ENCODE measurements at places on chromosomes 12 and 14.

GRCh38 chr12:98085046-98085755 lies 430.2 kb upstream of the TMPO start:
- no peak for DNase-seq

DNA sequence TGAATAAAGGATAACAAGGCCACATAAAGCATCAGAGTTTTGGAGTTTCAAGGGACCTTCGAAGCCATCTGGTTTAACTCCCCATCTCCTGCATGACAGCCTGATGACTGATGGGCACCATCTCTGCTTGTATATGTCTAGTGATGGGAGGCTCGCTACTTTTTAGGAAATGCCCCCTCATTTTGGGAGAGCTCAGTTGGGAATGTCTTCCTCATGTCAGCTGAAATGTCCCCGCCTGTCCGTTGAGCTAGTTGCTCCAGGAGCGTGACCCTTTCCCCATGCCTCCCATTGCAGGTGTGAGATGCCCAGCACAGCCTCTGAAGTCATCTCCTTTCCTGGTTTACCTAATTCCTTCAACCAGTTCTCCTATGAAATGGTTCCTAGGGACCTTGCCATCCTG lies 69.6 kb upstream of the CAPRIN2 start:
- DNase-seq: no peak

GRCh38 chr14:24481622-24482324 lies 26.3 kb downstream of the CMA1 start:
- peak; percentile 1 for DNase-seq

GRCh38 chr14:55105991-55106390 lies 23.1 kb upstream of the LGALS3 start:
- no peak for DNase-seq

DNA sequence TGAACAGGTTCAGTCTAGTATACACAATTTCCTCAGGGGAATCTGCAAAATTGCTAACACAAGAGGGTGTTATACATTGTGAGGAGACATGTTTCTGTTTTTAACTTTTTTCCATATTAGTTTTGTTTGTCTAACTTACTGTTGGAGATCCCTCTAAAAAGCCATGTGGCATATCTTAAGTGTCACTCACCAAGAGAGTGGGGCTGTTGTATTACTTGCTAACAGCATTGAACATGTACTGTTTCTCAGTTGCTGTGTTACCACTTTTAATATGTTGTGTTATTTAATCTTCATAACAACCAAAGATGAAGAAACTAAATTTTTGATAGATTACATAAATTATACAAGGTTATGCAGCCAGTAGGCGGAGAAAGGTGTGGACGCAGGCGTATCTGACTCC lies 154.3 kb upstream of the NPAS3 start:
- no peak for DNase-seq

DNA sequence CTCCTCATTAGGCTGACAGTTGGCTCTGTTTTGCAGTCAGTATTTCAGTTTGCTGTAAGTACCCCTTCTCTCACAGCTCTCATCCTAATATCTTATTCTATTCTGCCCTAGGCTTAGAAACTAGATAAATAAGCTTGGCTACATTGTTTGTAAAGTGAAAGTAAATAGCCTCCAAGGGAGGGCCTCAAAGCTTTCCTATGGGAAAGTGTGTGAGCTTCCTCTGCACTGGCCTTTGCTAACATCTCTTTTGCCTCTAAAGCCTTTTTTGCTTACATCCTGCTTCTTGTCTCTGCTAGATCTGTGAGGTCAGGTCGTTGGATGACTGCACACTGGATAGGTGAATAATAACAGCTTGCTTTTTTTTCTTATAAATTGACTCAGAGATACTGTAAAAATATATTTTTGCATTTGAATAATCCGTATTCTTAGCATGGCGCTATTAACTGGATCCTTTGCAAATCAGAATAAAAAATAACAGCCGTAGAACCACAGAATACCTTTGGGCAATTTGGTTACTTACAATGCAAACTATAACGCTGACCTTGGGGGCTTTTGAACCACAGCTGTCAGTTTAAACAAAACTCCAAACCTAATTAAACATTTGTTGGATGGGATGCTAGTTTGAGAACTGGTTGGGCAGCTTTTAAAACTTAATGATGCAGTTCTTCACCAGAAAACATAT lies 55.1 kb downstream of the TTC6 start:
- no peak for DNase-seq

DNA sequence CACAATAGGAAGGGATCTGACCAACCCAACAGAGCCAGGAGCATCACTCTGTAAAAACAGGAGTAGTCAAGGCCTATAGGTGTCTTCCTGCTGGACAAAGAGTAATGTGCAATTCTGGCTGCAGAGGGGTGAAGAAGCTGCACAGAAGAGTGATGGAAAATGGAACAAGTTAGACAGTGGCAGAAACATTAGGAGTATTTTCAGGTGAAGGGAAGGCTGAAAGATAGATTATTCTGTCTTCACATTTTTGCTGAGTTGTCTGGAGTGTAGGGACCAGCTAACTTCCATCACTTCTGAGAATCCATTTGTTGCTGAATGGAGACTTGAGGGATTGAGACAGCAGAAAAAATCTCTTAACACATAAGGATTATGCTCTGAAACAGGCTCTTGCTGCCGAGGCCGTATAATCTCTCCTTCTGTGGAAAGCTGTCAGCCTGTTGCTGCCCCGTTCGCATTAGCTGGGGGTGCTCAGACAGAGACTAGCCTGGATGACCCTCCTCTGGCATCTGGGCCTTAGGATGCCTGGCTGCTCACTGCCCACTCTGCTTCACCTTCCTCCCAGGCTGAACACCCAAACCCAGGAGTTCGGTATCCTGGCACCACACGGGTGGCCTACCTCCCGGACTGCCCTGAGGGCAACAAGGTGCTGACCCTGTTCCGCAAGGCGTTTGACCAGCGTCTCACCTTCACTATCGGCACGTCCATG lies 3.1 kb upstream of the ARHGEF25 start:
- no peak for DNase-seq

- DNase-seq: no peak
These were observed 277.4 kb upstream of the SOX5 start for GRCh38 chr12:24226745-24227350.

- DNase-seq: no peak
These were observed 259.6 kb downstream of the AKAP6 start for GRCh38 chr14:32588448-32589320.

GRCh38 chr12:6193853-6194815 lies 6.1 kb upstream of the CD9 start:
- no peak for DNase-seq

All from stimulated activated CD8-positive, alpha-beta memory T cell treated with anti-CD3 and anti-CD28 coated beads, Interleukin-2, amount 100 ng/mL, for 1 hour (primary cell).